ENCODE measurements at places on chromosomes 12 and 14. TPM values are rescaled to one million over a fixed set of nuclear protein-coding genes. Genes with fewer than 3 reads are reported as not detected.

The AMDHD1 gene
- 3.1 TPM for total RNA-seq

GRCh38 chr12:56087220-56087619 lies 7.3 kb downstream of the ERBB3 start:
- H3K27ac ChIP-seq = no peak overlapping the region
- H3K4me3 ChIP-seq = no peak overlapping the region
- DNase-seq = no peak

- H3K27ac ChIP-seq = no peak overlapping the region
- DNase-seq = no peak
- H3K4me3 ChIP-seq = no peak overlapping the region
- H3K4me1 ChIP-seq = peaks cover 68% of the 10 kb centered on the region
- no peaks in the 10 kb centered on the region for H3K27me3 ChIP-seq
Measured at GRCh38 chr12:118311666-118312065, 61.0 kb downstream of the TAOK3 start.

DNA sequence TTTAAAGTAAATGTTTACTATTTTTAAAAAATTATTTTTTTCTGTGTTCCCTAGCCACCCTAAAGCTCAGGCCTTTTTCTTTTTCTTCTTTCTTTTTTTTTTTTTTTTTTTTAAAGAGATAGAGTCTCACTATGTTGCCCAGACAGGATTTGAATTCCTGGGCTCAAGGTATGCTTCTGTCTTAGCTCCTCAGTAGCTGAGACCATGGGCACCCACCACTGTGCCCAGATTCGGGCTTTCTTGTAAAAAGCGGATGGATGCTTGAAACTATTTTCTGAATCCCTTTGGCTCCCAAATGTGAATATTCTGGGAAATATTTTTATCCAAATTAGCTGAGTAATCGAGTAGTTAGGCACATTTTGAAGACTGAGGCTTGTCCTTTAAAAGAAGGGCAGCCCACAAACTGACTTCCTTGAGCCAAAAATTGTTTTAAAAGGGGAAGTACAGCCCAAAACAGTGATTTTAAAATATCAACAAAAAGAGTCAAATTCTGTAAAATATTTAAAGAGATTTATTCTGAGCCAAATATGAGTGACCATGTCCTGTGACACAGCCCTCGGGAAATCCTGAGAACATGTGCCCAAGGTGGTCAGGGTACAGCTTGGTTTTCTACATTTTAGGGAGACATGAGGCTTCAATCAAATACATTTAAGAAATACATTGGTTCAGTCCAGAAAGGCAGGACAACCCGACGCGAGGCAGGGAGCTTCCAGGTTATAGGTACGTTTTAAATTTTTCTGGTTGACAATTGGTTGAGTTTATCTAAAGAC lies 28.8 kb upstream of the HIGD1C start:
- peak overlapping the region; percentile 90 for H3K27ac ChIP-seq
- peaks cover 30% of the 10 kb centered on the region for H3K4me1 ChIP-seq
- no peaks in the 10 kb centered on the region for H3K27me3 ChIP-seq
- DNase-seq = no peak

DNA sequence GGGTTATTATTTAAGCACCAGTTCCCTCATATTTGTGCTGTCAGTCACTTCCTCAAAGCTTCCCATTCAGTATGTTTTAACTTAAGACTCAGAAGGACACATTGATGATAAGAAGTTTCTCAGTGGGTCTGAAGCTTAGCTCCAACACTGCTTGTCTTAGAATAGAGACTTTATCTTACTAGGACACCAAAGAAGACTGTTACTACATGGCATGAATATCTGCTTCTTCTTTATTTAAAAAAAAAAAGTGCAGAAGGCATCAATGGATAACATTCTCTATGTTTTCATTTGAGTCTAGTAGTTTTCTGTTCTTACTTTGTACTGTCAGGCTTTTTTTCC lies 404.2 kb downstream of the DAD1 start:
- H3K27me3 ChIP-seq = peaks cover 27% of the 10 kb centered on the region
- no peak for DNase-seq
- H3K4me3 ChIP-seq = no peak overlapping the region
- no peak overlapping the region for H3K27ac ChIP-seq

DNA sequence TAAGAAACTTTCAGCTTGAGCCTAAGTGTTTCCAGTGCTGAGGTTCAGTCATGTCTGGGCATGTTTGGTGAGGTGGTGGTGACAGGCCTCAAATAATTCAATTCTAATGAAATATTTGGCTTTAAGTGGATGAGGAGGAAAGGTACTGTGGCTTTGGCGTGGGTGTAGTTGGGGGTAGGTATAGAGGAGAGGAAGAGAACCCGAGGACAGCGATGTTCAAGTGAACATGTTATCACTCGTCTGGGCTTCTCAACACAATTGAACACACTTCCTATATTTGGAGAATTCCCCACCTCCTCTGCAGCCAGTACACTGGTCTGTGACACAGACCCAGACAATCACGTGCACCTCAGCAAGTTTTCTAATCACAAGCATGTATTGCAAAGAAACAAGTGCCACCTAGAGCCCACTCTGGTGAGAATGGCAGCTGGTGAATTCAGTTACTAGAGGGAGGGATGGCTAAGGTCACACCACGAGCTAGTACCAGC lies 53.0 kb downstream of the IFNG-AS1 start:
- H3K27me3 ChIP-seq = no peaks in the 10 kb centered on the region
- no peak overlapping the region for H3K27ac ChIP-seq
- no peaks in the 10 kb centered on the region for H3K4me1 ChIP-seq
- no peak overlapping the region for H3K4me3 ChIP-seq
